HuH-7 (cell line): ENCODE measurements at places on chromosomes 11 and 22.

DNA sequence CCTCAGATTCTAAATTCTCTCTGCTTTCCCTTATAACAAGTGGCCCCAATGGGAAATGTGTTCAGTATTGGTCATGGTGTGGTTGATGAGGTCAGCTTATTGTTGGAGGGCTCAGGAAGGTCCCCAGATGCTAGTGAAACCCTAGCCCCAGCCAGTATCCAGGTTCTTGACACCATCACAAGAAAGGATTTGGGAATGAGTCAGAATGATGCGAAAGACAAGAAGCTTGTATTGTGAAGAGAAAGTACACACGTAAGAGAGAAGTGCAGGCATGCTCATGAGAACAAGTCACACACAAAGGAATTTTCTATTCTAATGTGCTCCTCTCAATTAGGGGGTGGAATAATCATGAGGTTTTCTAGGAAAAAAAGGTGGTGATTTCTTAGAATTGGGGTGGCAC is 34.9 kb upstream of the TRPC6 start:
- DNase-seq: no peak

DNA sequence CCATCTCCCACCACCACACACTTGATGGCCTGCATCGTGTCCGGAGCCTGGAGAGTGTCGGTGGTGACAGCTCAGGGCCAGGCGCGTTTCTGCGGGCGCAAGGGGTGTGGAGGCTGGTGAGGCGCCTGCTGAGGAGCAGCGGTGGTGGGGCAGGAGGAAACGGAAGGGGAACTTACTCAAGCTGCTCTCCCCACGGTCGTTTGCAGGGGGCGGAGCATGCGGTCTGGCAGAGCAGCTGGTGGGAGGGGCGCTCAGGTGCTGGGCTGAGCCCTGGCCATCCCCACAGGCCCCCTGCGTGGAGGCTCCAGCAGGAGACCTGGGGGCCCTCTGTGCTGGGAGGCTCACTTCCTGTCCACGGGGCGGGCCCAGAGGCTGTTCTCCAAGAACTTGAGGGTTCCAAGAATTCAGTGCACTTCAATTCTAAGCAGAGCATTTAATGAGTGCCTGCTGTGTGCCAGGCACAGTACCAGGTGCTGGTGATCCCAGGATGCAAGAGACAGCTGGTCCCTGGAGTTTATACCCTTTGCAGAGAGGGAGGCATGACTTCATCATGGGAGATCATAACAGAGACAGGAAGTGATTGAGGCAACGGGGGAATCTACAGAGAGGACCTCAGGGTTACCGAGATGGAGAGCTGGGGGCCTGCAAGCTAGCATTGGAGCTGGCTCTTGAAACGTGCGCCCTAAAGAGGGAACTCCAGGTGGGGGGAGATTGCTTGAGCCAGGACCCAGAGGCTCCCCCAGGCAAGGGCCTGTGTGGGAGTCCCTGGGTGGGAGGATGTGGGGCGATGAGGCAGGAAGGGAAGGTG is at the start of gene RAC2:
Gene RAC2 (minus strand): TSS at position 156 of the 808 bp plus-strand sequence. CDS start 121 bp downstream, at position 35.
- no peak for DNase-seq

DNA sequence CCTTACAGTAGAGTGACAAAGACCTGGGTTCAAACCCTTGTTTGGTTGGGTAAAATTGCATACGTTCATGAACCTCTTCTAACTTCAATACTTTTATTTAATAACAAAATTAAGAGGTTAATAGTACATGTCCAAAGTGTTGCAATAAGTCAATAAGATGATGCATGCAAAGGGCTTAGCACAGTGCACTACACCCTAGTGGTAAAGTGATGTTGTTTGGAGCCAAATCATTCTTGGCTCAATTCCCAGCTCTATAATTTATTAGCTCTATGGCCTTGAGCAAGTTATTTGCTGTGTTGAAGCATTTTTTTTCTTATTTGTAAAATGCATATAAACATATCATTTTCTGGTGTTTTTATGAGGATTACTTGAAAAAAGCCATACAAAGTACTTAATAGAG is 945.3 kb downstream of the LRRC4C start:
- DNase-seq: no peak

GRCh38 chr11:66283461-66284105 is 5.4 kb downstream of the YIF1A start:
- no peak for DNase-seq

DNA sequence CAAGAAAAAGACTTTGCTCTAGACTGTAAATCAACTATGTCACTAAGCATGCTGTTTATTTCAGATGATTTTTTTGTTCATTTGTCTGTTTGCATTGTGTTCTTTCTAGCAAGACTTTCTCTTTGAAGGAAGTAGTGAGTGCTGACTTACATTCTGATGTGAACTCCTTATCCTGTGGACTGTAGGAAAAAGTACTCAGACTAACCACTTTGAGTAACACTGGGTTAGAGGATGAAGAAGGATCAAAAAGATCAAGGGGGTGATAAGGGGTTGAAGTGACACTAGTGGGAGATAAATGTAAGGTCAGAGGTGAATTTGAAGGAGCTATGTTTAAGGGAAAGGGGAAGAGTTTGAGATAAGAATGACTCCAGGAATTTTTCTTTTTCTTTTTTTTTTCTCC is 369.4 kb downstream of the NELL1 start:
- DNase-seq: no peak

DNA sequence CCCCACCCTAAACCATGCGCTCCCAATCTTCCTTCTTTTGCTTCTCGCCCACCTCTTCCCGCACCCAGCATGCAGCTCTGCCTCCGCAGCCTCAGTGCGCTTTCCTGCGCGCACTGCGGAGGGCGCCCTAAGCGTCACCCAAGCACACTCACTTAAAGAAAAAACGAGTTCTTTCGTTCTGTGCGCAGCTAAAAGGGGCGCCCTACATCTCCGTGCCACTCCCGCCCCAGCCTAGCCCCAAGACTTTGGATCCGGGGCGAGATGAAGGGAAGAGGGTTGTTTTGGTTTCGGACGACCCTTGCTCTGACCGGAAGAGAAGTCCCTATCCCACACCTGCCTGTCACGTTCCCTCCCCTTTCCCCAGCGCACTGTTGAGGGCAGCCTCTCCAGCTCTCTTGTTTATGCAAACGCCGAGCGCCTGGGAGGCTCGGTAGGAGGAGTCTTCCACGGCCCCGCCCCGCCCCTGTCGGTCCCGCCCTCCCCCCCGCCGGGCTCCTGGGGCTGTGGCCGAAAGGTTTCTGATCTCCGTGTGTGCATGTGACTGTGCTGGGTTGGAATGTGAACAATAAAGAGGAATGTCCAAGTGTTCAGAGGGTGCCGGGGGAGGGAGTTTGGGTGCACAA is 5.3 kb downstream of the VSIG2 start:
- DNase-seq: peak; percentile 94

- no peak for DNase-seq
Measured at GRCh38 chr11:75200051-75200450, 40.5 kb upstream of the TPBGL start.

DNA sequence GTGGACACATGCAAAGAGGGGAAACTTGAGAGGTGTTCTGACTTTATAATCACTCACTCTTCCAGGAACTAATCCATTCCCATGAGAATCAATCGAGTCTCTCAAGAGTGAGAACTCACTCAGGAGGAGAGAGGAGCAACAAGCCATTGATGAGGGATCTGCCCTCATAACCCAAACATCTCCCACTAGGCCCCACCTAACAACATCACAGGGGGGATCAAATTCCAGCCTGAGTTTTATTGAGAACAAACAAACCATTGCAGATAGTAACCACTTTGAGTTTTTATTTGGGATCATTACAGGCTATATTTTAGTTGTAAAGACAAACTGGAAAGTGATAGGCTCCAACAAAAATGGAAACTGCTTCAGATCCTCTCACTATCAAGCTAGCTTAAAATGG is 328.8 kb upstream of the CTSC start:
- peak; percentile 3 for DNase-seq

DNA sequence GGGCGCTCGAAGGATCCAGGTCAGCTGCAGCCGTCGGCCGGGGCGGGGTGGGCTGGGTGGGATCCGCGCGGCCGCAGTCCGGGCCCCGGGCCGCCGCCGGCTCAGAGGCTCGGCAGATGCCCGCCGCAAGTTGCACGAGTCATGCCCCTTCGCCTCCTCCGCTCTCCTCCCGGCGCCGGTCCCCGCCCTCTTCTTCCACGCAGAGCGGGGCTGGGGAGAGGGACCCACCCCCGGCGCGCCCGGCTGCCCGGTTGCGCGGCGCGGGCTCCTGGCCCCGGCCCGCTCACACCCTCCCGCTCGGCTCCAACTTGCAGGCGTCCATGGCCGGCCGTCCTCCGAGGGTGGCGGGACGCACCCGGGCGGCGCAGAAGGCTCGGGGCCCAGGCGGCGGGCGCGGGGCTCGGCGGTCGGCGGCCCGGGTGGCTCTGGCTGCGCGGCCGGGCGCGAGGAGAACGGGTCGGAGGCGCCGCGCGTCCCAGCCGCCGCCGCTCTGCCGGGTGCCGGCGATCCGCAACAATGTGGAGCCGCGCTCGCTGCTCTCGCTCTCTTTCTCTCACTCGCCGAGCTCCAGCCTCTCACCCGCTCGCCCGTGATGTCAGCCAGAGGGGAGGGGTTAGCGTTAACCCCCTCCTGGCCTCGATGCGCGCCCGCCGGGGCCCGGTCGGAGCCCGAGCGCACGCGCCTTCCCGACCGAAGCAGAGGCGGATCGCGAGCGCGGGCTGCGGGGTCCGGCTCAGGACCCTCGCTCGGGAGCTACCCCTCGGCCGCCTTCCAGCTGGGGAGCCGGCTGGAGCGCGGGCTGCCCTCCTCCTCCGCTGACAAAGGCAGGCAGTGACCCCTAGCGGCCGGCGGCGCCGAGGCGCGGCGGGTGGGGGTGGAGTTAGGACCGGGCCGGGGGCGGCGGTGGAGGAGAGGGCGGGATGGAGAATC is at the start of gene NECTIN1:
Gene NECTIN1 (minus strand): TSS at position 550 of the 930 bp plus-strand sequence. CDS start 647 bp downstream, outside the sequence.
- DNase-seq: peak; percentile 95

DNA sequence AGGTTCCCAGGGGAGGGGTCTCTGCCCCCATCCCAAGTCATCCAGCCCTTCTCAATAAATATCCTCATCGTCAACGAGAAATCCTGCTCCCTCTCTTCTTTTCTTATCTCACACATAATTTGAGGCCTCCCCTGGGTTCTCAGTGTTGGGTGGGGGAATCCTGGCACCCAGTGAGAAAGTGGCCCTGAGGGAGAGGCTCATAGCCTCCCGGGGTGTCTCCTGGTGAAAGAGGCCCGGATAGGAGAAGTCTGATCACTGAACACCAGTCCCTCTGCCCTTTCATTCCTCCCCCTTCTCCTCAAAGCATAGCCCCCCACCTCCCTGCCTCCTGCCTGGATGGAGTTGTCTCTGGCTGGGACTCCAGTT is 35.3 kb downstream of the IGLL5 start:
- DNase-seq: no peak

DNA sequence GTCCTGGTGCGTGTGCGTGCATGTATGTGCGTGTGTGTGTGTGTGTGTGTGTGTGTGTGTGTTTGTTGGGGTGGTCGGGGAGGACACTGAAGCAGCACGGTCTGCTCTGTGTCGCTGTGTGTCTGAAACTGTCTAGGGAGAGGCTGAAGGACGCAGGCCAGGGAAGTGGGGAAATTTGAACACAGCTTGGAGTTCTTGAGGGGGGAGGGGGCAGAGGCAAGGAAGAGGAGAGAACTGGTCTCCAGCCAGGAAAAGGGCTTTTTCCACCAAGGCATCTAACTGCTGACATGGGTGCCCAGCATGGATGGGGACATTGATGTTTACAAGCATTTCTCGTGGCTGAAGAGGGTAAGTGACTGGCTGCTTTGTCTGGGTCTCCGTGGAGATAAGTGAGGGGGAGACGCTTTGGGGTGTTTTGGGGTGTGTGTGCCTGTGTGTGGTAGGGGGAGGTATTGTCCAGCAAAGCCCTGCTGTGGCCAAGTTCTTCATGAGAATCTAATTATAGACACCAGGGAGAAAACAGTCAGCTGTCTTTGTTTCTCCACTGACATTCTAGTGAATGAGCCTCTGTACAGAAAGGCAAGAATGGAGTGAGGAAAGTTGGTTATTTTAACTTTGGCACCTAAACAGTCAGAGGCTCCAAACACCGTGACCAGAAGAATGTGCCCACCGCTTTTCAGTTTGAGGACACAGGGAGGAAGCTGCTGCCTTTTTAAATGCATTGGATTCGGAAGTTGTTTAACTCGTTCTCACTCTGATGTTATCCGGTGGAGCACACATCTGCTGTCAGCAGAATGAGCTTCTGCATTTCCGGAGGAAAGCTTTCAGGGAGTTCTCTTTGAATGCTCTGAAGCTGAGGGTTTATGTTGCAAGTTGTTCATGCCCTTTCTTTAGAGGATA is 63.7 kb downstream of the PPFIBP2 start:
- no peak for DNase-seq

- DNase-seq: no peak
Measured at GRCh38 chr11:33895752-33896137, 3.9 kb upstream of the LMO2 start.

DNA sequence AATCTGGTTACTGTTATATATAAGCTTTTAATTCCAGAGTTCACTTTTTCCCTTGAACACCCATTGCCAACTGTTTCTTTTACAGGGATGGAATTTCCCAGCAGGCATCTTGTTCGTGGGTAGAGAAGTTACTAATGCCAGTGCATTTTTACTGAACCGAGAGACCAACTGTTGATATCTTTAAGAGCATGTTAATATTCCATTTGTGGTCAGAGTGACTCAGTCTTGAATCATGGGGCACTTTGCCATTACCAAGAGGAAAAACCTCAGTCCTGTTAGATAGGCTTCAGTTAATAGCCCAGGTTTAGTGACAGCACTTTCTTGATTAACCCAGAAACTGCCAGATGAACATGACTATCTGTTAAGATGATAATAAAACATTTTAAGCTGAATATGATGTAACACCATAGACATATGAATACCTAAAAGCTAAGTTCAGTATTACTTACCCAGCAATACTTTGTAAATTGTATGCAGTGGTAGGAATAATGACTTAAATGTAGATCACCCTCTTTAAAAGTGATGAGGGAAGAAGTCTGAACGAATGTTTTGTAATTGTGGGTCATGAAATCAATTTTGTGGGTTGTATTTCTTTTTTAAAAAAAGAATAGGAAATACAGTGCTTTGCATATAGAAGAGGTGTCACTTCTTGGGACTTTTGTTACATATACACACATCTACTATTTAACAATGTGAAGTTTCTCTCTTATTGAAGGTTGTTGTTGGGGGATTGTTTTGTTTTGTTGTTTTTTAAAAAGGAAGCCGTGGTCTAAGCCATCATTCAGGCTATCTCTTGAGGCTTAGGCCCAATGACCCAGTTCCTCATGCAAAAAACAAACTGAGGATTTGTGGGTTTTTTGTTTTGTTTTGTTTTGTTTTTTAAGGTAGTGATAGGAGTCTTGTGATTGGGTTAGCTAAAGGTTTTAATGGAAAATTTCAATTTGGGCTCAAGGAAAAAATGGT is 79.2 kb upstream of the GRIK4 start:
- no peak for DNase-seq

DNA sequence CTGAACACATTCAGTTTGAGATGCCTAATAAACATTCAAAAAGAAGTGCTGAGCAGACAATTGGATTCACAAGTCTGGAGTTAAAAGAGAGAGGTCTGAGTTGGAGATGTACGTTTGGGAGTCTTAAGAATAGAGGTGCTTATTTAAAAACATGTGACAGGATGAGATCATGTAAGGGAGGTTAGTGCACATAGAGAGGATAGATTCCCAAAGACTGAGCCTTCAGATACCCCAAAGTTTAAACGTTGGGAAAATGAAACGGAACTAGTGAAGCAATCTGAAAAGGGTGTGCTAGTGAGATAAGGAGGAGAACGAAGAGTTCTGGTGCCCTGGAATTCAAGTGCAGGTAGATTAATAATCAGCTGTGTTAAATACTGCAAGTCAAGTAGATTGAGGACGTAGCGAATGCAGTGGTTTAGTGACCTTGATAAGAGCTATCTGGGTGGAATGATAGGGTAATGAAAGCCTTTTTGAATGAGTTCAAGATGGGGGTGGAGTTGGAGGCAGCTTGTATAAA is 63.7 kb downstream of the HIPK3 start:
- no peak for DNase-seq

GRCh38 chr22:30266445-30267381 is at the start of gene OSM:
TSS of gene OSM (minus strand) at chr22:30266851. CDS start at chr22:30266799, 52 bp downstream.
- DNase-seq: no peak
